Activated CD4-positive, alpha-beta T cell treated with anti-CD3 and anti-CD28 coated beads for 36 hours (primary cell): ENCODE measurements at places on chromosomes 5 and 9. TPM values are rescaled to one million over a fixed set of nuclear protein-coding genes. Genes with fewer than 3 reads are reported as not detected.

Gene SEMA6A
- not detected for total RNA-seq

- H3K27me3 ChIP-seq, result no peaks in the 10 kb centered on the region
- H3K4me1 ChIP-seq, result peaks cover 33% of the 10 kb centered on the region
- DNase-seq, result no peak
- H3K27ac ChIP-seq, result no peak overlapping the region
Observed at GRCh38 chr5:133062276-133062675, 10.5 kb downstream of the HSPA4 start.

DNA sequence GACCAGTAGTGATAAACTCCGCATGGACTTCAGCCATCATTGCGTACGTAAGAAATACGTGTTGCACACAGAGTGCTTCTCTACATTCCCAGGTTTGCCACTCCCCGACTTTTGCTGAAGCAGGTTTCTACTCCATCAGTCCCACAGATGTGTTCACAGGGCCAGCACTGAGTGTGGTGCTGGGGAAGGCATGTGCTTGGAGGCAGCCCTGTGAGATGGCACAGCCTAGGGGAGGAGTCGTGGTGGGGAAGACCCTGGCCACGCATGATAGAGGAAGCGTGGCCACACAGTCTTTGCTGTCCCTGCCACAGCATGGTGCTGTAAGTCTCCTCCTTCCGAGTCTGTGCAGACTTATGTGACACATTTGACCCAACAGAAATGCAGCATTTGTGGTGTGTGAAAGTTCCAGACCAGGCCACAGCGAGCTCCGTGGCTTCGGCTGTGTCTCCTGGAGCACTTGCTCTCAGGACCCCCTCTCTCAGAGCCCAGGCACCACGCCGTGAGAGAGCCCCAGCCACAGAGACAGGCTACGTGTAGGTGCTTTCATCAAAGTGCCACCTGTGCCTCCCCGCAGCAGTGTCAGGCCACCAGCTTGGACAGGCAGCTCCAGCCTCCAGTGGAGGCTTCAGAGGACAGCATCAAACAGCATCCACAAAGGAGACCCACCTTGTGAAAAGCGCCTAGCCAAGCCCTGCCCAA lies 197.8 kb downstream of the AUH start:
- H3K27me3 ChIP-seq, result no peaks in the 10 kb centered on the region
- H3K27ac ChIP-seq, result peak overlapping the region; percentile 95
- DNase-seq, result peak; percentile 73
- peak overlapping the region; percentile 67 for H3K4me3 ChIP-seq

GRCh38 chr5:32848681-32849080 lies 137.6 kb downstream of the NPR3 start:
- H3K36me3 ChIP-seq, result no peaks in the 10 kb centered on the region
- H3K4me1 ChIP-seq, result no peaks in the 10 kb centered on the region
- no peak overlapping the region for H3K4me3 ChIP-seq
- no peak for DNase-seq

DNA sequence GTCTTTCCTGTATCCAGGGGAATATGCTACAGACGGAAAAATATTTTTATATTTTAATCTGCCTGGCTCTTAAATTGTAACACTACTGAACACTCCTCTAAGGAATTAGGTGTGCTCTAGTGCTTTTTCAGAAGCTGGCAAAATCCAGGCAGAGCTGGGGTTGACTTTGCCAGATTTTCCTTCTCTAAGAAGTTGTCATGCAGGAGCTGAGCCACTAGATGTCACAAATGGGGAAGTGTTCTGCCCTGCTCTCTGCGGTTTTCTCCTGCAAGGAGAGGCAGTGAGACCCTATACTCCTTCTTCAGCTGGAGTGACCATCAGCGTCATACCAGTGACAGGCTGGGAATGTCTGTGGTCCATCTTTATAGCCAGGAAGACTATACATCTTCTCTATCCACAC lies 112.5 kb downstream of the HAPLN1 start:
- no peak overlapping the region for H3K4me3 ChIP-seq
- DNase-seq, result peak; percentile 7
- H3K27ac ChIP-seq, result no peak overlapping the region

DNA sequence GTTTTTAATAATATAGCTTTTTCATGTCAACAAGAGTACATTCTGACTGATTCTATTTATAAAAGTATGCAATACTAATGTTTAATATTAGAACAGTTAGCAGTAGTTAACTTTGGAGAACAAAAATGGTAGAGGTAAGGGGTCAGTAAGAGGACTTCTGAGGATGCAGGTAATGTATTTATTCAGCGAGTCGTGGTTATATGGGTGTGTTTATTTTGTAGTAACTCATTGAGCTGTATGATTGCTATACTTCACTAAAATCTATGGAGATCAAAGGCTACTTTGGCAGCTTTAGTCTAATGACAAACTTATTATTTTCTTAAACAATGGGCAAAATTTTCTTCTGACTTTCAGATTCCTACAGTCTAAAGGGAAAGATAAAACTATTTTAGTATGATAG lies 146.5 kb downstream of the COMMD10 start:
- no peak for DNase-seq
- H3K4me3 ChIP-seq, result no peak overlapping the region
- H3K4me1 ChIP-seq, result no peaks in the 10 kb centered on the region

Gene ZFP2
- total RNA-seq, result 0.85 TPM

- DNase-seq, result no peak
- H3K27ac ChIP-seq, result no peak overlapping the region
- no peak overlapping the region for H3K4me3 ChIP-seq
- no peaks in the 10 kb centered on the region for H3K36me3 ChIP-seq
- H3K27me3 ChIP-seq, result no peaks in the 10 kb centered on the region
Observed at GRCh38 chr5:59130431-59130830, 547.6 kb downstream of the RAB3C start.

- no peak overlapping the region for H3K4me3 ChIP-seq
- H3K27me3 ChIP-seq, result no peaks in the 10 kb centered on the region
- H3K4me1 ChIP-seq, result no peaks in the 10 kb centered on the region
Observed at GRCh38 chr9:113185271-113185670, 34.5 kb downstream of the SLC31A2 start.

Gene DAP
- total RNA-seq, result 44.0 TPM

DNA sequence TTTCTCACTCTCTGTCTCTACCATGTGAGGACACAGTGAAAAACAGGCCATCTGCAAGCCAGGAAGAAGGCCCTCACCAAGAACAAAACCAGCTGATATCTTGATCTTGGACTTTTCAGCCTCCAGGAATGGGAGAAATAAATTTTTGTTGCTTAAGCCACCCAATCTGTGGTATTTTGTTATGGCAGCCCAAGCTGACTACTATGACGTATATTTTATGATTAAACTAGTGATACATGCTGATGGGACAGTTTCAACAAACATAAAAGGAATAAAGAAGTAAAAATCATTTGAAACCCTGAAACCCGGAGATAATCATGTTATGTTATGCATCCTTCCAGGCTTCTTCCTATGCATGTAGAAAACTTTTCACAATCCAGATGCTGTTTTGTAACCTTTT lies 71.5 kb upstream of the ERBIN start:
- no peak overlapping the region for H3K27ac ChIP-seq
- DNase-seq, result no peak
- H3K4me3 ChIP-seq, result no peak overlapping the region
- H3K4me1 ChIP-seq, result no peaks in the 10 kb centered on the region

Gene AFAP1L1
- 0.55 TPM for total RNA-seq

DNA sequence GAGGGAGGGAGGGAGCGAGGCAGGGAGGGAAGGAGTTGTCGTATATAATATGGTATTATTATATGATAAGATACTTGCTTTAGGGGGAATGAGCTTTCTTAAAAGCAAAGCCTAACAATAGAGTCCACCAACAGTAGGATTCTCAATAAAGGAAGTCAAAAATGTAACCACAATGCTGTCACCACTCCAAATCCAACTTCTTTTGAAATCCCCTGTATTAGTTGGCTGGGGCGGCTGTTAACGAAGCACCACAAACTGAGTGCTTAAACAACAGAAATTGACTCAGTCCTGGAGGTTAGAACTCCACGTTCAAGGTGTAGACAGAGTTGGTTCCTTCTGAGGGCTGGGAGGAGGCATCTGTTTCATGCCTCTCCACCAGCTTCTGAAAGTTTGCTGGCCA lies 23.1 kb downstream of the GAS1 start:
- no peak overlapping the region for H3K4me3 ChIP-seq
- no peak for DNase-seq
- no peaks in the 10 kb centered on the region for H3K36me3 ChIP-seq
- H3K4me1 ChIP-seq, result no peaks in the 10 kb centered on the region
- peaks cover 28% of the 10 kb centered on the region for H3K27me3 ChIP-seq

Gene MPDZ
- total RNA-seq, result not detected

DNA sequence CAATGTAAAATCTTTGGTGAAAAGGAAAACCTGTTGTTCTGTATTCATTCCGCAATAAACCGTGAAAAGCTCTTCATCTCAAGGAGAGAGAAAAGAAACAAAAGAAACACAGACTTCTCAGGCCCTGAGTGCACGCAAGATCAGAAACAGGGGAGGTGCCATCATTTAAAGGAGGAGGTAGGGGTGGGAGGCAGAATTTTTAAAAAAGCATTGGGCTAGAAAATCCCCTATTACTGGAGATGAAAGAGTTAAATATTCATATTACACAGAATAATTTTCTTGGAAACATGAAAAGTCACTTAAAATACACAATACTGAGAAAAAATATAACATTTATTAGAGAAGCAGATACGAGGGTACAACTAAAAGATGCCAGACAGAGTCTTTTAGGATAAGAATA lies 56.3 kb downstream of the USP20 start:
- H3K27ac ChIP-seq, result peak overlapping the region; percentile 99
- DNase-seq, result no peak
- peak overlapping the region; percentile 97 for H3K4me3 ChIP-seq

- H3K36me3 ChIP-seq, result no peaks in the 10 kb centered on the region
- H3K27me3 ChIP-seq, result no peaks in the 10 kb centered on the region
- H3K4me1 ChIP-seq, result no peaks in the 10 kb centered on the region
- H3K4me3 ChIP-seq, result no peak overlapping the region
- no peak overlapping the region for H3K27ac ChIP-seq
Observed at GRCh38 chr5:15483351-15484097, 16.5 kb upstream of the FBXL7 start.

- no peak for DNase-seq
- H3K27me3 ChIP-seq, result no peaks in the 10 kb centered on the region
Observed at GRCh38 chr5:151258816-151259215, 5.8 kb downstream of the GM2A start.

Gene PCDHA1
- total RNA-seq, result not detected
